Activated naive CD4-positive, alpha-beta T cell treated with anti-CD3 and anti-CD28 coated beads, Interleukin-2, amount 50 U/mL, for 72 hours (primary cell): ENCODE measurements at places on chromosomes 6 and 20.
A peak's percentile ranks its signal among the peaks of the same experiment; 100 is the strongest.

DNA sequence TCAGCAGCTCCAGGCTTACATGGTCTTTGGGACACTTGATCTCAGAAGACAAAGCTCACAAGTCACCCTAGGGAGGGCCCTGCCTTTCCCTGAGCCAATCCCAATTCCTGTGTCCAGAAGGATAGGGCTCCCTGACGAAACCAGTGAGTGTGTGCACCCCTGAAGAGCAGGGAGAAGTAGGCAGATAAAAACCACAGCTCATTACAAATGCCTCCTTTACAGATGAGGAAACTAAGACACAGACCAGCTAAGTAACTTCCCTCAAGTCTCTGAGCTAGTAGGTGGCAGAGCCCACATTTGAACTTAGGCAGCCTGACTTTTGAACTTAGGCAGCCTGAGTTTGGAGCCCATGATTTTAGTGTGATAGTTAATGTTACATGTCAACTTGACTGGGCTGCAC is 6.7 kb upstream of the ZFAND3 start:
- DNase-seq = no peak

DNA sequence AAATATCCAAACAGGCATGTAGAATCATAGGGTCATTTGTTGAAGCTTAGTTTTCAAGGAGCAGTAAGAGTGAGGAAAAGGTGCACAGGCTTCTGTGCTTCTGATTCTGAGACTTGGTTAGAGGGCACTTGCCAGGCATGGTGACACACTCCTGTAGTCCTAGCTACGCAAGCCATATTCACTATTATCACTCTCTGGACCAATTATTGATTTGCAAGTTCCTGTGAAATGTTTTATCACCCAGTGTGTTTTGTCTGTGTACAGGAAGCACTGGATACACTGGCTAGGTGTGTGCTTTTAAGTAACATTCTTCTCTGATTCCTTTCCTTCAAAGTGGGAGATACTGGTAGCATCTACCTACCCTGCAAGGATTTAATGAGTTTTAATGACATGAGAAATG is 76.3 kb downstream of the JARID2 start:
- no peak for DNase-seq

GRCh38 chr20:18541741-18542140 is 25.5 kb upstream of the SMIM26 start:
- DNase-seq = no peak

GRCh38 chr6:104521176-104521575 is 338.5 kb downstream of the HACE1 start:
- no peak for DNase-seq

- DNase-seq = no peak
Observed at GRCh38 chr6:164795056-164795815, 514.2 kb downstream of the C6orf118 start.

- DNase-seq = no peak
Observed at GRCh38 chr6:169913096-169913638, 161.7 kb downstream of the ERMARD start.

DNA sequence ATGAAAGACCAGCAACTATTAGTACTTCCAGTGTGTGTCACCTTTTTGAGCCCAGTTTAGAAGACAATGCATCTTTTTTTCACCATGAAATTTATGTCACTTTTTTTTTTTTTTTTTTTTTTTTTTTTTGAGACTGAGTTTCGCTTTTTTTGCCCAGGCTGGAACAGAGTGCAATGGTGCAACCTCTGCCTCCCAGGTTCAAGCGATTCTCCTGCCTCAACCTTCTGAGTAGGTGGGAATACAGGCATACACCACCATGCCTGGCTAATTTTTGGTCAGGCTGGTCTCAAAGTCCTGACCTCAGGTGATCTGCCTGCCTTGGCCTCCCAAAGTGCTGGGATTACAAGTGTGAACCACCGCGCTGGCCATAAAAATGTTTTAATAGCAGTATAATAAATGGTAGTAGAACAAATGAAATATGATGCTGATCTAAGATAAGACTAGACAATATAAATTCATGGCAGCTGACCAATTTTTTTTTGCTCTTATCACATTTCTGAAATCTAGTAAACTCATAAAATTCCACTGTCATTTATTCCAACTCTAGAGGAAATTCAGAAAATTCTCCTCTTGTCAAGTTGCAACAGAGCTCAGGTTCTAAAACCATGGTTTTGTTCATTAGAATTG is 21.3 kb downstream of the NHSL1 start:
- DNase-seq = no peak

GRCh38 chr20:31685853-31686643 is 36.6 kb downstream of the BCL2L1 start:
- no peak for DNase-seq

GRCh38 chr20:58440021-58440767 is 51.2 kb downstream of the VAPB start:
- DNase-seq = no peak

DNA sequence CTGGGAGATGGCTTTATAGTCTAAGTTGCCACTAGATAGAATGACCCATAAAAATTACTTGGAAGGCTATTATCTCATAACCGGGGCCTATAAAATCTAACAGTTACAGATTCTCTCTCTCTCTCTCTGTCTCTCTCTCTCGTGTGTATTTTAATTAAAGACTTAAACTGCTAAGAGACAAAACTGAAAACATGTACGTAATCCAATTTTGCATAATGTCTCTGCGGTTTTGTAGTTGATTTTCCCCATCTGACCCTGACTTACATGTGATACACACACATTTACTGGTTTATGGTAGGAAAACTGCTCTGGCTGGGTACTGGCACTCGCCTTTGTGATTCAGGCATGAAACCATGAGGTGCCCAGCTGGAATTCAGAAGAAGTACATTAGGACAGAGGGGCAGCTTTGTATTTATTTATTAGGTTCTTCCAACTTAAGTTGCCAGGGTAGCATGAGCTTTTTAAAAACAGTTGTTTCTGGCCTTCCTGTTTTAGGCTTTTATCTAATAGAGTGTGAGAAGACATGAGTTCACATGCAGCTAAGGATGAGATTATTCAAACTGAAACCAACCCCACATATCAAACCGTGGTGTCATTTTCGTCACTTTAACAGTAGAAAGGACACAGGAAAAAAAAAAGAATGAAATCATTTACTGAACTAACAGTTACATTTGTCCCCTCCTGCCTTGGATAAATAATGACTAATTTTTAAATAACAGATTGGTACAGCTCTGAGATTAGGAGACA is 182.5 kb downstream of the GMPR start:
- DNase-seq = peak; percentile 47

DNA sequence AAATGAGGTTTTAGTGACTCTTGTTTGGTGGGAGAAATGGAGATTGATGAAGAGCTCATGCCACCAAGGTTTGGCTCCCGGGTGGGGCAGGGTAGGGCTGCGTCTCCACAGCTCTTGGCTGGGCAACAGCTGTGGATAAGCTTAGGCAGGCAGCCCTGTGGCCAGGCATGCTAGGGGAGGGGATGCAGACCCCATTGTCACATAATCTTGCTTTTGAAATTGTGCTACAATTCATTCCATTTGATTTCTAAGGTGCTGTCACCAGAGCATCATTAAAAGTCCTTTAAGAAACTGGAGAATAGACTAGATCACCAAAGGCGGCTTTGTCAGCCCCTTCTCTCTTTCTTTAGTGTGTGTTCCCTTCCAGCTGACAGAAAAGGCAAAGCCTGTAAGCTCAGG is 574.2 kb upstream of the JAG1 start:
- DNase-seq = no peak

DNA sequence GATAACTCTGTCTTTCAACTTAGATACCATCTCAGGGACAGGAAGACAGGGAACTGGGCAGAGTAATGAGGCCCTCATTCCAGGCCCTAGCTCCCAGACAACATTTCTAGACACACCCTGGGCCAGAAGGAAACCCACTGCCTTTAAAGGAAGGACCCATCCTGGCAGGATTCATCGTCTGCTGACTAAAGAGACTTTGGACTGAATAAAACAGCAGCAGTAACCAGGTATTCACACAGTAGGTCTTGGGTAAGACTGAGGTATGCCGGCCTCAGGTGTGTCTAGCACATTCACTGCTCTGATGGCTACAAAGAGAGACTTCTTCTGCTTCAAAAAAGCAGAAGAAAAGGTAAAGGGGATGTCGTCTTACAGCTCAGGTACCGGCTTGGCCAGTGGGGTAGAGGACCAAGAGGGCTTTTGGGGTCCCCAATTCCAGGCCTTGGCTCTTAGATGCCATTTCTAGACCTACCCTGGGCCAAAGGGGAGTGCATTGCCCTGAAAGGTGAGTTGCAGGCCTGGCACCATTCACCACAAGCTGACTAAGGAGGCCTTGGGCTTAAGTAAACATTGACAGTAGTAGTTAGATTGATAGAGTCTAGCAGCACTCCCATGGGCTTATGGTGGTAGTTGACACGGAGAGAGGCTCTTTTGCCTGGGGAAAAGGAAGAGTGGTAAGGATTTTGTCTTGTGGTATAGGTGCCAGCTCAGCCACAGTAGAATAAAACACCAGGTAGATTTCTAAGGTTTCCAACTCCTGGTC is 13.4 kb downstream of the SNX14 start:
- DNase-seq = no peak

DNA sequence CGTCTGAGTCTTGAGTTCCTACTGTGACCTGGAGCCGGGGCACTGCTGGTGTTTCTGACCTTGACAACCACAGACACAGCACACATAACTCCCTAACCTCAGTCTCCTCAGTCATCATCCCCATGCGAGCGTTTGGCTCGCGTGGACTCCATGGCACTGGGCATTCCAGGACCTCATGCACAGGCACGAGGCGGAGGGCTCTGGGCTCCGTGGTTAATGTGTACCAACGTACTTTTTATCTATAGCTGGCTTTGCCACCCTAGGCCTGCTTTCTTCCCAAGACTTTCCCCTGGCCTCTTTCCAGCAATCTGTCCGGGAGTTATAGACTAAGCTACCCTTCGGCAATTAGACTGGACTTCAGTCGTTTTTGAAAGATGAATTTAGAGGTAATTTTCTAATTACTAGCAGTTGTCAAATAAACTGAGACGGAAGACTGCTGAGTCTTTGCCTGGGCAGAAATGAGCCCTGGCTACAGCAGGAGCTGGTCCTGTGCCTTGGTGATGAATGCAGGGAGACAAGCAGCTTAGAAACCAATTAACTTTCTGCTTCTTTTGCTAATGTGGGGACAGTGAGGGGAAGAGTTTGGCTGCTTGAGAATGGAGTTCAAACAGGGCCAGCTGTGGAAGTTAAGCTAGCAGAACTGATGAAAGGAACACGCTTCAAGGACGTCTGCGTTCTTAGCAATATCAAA is 16.1 kb upstream of the CTCFL start:
- DNase-seq = no peak

- DNase-seq = no peak
Observed at GRCh38 chr6:153989989-153990388, 49.1 kb upstream of the OPRM1 start.

GRCh38 chr6:123788319-123788718 is 15.3 kb upstream of the NKAIN2 start:
- DNase-seq = no peak

DNA sequence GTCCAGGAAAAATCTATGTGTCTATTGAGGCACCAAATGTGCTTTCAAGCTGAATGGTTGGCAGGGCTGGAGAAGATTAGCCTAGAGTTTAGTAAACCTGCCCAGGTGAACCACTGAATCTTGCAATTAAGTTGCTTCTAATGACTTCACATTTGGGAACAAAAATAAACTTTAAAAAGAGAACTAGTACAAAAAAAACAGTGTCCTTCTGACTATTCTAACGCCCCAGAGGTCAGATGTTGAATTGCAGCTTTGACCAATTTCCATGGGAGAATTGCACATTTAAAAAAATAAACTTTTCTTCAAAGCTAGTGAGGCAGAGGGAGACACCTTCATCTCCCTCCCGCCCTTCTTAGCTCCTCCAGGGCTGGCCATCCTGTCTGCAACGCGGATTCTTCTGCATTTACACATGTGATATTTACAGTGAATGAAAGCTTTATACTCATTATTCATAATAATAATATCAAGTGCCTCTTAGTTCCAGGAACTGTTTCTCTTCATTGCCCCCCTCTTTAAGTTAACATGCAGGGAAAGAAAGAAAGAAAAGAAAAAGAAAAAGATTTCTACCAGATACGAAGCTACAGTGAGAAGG is 270.2 kb downstream of the SMOC2 start:
- no peak for DNase-seq

DNA sequence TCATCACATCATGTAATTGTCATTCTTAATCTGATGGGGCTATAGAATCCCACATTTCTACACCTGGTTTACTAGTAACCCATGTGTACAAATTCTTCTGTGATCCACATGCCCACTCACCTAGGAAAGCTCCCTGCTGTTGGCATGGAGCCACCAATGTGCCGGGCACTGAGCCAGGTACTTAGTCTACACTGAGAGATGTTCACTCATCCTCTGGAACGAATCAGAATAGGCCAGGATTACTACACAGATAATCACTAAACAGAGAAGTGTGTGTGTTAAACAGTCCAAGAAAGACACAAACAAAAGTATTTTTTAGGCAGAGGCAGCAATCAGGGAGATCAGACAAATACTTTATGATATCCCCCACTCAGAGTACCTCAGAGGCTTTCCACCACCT is 193.2 kb upstream of the VGLL2 start:
- no peak for DNase-seq

- DNase-seq = no peak
Observed at GRCh38 chr6:145977881-145978280, 13.7 kb upstream of the SHPRH start.

- no peak for DNase-seq
Observed at GRCh38 chr20:36875702-36876472, at the start of gene TLDC2. TSS of gene TLDC2 (plus strand) at chr20:36876138. CDS start at chr20:36876175, 37 bp downstream.

DNA sequence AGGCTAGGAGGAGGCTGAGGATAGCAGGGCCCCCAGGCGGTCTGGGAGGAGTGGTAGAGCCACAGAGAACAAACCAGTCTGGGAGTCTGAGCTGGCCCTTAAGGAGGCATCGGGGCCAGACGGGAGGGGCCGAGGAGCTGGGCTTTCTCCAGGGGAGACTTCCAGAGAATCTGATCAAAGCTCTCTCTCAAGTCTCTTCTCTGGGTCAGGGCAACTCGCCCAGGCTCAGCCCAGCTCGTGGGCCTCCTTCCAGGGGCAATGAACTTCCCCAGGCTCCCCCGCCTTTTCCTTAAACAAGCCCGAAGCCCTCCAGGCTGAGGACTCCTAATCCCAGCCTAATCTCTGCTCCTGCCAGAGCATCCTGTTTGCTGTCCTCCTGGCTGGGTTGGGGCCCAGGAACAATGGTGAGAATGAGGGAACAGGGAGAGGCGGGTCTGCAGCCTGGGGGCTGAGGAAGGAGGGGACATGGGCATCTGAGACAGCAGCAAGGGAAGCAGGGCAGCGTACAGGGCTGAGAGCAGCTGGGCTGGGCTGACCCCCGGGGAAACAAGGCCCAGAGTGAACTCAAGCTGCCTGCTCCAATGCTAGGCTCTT is 173.6 kb downstream of the ANKRD60 start:
- DNase-seq = no peak

GRCh38 chr6:14100138-14100537 is 17.4 kb upstream of the CD83 start:
- no peak for DNase-seq
